NCI-H2029 (cell line): ENCODE measurements at places on chromosomes 11 and 22.
A peak's percentile ranks its signal among the peaks of the same experiment; 100 is the strongest.

GRCh38 chr11:60193687-60194433, 11.0 kb upstream of the MS4A6A start:
- DNase-seq = peak; percentile 24

- DNase-seq = no peak
Measured at GRCh38 chr22:23522623-23523251, 57.4 kb downstream of the IGLL1 start.

- DNase-seq = no peak
Measured at GRCh38 chr11:108886660-108887009, 221.8 kb downstream of the DDX10 start.

DNA sequence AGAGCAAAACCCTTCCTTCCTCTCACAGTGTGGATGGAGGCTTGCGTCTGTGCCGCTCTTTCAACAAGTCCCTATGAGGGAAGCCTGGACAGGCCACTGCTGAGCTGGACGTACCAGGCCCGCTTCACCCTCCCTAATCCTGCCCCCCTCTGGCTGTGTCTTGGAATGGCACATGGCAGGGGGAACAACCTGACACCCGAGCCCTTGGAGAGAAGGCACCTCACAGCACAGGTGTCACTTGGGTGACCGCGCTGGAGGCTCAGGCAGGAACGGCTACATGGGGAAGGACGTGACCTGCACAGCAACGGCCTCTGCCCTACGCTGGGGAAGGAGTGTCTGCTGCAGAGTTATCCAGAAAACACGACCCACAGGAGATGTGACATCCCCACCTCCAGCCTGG, 11.0 kb downstream of the CARS1 start:
- no peak for DNase-seq

DNA sequence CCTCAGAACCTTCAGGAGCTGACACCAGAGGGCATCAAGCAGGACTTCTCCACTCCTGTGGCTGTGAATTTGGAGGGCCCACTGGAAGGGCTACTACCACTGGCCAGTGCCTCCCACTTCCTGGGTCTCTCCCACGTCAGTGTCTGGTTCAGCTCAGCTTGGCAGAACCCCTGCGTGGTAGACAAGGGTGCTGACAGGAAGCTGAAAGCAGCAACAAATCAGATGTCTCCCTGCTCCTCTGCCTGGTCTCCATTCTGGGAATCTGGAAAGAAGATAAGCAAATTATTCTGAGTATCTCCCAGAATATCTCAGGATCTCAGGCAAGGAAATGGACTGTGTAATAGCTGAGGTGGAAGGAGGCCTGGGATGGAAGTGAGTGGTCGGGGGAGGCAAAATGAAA, 61.5 kb downstream of the TMPRSS5 start:
- DNase-seq = no peak

- peak; percentile 10 for DNase-seq
Measured at GRCh38 chr11:27207025-27207650, 155.9 kb downstream of the CCDC34 start.

GRCh38 chr22:42648368-42649245, 585 bp downstream of the CYB5R3 start:
- no peak for DNase-seq

DNA sequence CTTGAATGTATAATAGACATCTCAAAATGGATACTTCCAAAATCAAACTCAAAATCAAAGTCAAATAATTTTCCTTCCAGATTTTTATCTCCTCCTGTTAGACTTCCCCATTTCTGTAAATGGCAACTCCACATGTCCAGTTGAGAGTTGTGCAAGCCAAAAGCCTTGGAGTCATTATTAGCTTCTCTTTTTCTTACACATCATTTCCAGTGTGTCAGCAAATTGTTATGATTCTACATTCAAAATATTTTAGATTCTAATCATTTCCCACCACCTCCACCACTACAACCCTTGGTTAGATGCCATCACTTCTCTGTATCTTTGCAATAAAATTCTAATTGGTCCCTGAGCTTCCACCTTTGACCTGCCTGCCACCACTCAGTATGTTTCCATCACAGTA, 155.7 kb downstream of the CNTN5 start:
- no peak for DNase-seq

- DNase-seq = no peak
Measured at GRCh38 chr11:66287889-66288670, 863 bp downstream of the YIF1A start.

GRCh38 chr22:37060801-37061610, 9.5 kb downstream of the KCTD17 start:
- no peak for DNase-seq

GRCh38 chr11:128116885-128117284, 470.5 kb downstream of the ETS1 start:
- DNase-seq = no peak

DNA sequence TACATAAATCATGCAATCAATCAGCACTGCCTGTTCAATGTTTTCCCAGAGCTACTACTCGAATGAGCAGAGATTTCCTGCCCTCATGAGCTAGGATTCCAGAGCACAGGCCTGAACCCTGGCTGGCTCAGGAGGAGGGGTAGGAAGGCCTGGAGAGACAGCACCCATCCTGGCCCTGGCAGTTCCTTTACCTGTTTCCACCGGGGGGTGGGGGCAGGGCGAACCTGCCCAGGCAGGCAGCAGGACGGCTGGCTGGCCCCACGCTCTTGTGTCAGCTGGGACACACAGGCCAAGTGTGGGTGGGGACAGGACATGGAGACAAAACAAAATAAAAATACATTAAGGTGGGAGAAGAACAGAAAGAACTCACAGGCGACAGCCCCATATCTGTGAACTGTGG, 109.8 kb upstream of the BID start:
- no peak for DNase-seq

DNA sequence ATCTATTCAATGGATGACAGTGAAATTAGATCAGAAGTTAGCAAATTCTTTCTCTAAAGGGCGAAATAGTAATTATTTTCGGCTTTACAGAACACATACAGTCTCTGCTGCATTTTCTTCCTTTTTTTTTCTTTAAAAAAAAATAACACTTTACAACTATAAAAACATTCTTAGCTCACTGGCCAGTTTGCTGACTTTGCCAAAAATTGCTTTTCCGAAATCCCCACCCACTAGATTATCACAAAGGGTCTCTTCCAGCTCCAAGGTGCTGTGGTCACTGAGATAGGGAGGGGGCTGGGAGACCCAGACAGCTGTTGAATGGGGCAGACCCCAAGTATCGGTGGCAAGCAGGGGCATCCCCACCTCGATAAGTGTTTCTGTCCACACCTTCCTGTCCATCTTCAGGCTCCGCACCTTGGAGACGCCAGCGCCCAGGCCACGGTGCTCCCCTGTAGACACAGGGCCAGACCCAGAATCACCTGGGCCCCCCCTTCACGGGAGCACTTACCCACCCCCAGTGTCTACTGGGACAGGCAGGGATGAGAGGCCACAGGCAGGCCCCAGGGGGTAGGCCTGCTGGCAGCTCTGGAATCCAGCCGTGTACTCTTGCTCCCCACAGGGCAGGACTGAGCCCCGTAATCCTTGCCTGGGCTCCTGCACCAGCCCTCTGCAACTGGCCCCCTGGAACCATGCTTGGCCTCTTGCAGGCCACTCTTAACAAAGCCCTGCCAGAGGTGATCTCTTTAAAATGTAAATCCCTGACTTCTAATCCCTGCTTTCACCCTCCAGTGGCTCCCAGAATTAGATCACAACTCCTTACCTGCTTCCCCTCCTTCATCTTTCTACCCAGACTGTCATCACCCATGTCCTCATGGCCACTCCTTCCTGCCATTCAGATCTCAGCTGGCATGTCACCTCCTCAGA, 31.5 kb upstream of the PDE2A start:
- DNase-seq = no peak

DNA sequence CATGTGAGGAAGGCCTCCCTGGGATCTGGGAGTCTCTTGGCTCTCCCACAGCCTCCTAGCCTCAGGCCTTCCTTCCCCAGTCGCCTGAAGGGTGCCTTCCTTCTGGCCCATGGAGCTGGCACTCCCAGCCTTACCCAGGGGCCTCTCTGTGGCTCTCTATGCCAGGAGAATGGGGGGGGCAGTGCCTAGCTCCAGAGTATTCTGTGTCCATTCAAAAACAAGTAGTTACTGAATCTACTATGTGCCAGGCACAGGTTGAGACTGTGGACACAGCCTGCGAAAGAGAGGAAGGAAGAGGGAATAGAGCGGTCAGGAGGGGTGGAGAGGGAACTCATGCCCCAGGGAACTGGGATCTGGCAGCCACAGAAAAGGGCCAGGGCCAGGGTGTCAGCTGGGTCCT, 2.7 kb upstream of the PLA2G3 start:
- DNase-seq = no peak

DNA sequence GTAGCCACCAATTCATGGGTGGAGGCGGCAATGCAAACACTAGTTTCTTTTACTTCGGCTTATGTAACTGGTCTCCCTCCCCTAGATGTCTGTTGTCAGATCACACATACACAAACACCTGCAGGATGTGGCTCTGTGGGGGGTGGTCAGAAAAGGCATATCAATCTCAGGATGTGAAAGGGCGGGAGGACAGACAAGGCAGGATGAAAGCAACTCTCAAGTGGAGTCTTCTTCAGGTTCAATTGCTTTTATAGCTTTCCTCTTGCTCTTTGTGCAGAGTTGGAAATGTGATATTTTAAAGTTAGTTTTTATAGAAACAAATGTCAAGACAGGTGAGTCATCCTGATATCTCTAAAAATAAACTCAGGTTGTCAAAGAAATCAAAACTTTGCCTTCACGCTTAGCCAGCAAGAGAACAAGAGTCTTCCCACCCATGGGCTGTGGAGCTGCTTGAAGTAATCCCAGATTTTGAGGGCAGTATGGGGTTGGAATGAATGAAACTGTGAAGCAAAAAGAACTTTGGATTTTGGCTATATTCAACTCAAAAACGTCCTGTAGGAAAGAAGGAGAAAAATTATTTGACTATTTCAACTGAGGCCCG, 423.4 kb downstream of the GUCY1A2 start:
- DNase-seq = no peak

DNA sequence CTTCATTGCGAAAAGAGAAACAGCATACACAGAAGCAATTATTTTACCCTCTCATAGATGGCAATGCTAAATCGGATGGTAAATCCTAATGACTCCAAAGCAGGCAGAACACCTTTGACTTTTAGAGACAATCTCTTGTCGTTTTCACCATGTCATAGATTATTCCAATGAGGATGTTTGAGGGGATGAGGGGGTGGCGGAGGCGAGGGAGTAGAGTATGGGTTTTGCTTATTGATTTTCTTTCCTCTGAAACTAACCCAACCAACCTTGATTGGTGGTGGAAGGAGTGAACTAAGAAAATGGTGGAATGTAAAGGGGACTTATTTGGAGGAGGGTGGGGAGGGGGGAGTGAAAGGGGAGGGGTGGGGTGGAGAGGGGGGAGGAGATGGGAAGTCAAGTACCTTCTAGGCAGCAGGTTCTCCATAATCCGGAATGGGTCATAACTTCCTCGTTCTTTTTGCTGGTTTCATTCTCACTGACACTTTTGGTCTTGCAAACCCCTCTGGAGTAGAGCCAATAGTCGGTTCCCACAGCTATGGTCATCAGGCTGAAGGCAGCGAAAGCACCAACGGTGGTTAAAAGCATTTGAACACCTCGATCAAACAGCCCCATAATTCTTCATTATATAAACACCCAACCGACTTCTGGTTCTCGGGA, 1.5 kb downstream of the CACNG2 start:
- DNase-seq = peak; percentile 16

- no peak for DNase-seq
Measured at GRCh38 chr11:93567401-93567895, 24.3 kb upstream of the SMCO4 start.

GRCh38 chr11:56331861-56332491, 13.9 kb upstream of the OR8K1 start:
- no peak for DNase-seq

DNA sequence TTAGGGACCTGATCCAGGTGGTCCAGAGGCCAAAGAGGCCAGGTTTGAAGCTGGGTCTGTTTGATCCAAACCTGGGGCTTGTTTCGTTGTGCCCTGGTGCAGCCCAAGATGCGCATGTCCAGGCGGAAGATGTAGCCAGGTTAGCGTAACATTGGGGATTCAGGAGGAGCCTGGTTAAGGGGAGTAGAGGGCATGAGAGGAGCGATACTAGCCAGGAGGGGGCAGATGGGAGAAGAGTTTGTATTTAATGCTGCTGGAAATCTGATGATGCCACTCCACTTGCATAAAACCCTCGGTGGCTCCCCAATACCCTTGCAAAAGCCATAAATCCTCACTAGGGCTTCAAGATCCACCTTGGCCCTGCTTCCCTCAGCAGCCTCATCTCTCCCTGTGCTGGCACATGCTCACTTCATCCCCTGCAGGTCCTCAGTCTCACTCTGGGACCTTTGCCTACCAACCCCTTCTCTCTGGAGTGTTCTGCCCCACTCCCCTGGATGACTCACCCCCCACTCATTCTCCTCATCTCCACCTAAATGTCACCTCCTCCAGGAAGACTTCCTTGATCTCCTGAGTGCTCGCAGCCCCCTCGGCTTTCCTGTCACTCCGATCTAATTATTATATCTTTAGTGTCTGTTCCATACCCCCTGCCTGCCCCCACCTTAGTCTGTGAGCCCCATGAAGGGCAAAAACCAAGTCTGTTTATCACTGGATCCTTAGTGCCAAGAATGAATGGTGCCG, 95.9 kb downstream of the MIAT start:
- no peak for DNase-seq

DNA sequence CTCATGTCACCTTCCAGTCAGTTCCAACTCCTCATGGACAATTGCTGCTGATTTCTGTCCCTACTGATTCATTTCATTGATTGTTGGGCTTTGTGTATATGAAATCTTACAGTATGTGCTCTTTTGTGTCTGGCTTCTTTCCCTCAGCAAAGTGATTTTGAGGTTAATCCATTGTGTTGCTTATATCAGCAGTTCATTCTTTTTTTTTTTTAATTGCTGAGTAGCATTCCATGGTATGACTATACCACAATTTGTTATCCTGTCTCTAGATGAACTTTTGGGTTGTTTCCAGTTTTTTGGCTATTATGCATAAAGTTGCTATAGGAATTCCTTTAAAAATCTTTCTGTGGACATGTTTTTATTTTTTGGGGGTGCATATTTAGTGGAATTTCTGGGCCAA, 59.9 kb downstream of the NXPE1 start:
- DNase-seq = no peak

DNA sequence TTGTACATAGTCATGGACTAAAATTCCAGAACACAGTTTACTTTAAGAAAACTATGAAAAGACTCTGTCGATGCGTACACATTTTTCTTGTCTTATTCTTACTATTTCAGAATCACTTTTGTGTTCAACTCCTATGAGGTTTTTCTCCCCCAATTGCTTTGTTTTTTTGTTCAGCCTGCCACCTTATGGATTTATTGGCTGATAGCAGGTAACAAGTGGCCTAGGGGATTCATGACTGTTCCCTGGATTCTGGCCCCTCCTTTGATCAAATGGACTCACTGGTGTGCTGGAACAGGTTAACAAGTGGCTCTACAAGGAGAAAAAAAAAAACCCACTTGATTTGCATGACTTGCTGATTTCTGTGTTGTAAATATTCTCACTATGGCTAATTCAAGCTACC, 10.6 kb downstream of the MMP20 start:
- DNase-seq = no peak

DNA sequence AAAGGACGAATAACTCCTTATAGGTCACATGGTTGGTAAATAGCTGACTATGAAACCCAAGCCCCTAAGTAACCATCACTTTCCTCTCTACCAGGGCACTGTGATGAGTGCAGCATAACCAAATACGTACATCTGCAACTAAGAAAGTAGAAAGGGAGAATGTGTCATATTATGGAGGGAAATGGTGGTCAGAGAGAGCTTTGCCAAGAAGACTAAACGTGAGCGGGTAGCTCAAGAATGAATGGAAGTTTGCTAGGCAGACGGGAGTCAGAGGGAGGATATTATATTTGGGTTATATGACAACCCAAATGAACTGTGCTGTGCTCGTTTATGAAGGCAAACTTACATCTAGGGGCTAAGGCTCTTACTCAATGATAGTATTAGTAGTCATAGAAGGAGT, 537.3 kb downstream of the OPCML start:
- DNase-seq = no peak

GRCh38 chr11:27058456-27058855, 17.8 kb downstream of the BBOX1 start:
- DNase-seq = no peak
